HuH-7 (cell line): ENCODE measurements at places on chromosomes 2 and 18.

DNA sequence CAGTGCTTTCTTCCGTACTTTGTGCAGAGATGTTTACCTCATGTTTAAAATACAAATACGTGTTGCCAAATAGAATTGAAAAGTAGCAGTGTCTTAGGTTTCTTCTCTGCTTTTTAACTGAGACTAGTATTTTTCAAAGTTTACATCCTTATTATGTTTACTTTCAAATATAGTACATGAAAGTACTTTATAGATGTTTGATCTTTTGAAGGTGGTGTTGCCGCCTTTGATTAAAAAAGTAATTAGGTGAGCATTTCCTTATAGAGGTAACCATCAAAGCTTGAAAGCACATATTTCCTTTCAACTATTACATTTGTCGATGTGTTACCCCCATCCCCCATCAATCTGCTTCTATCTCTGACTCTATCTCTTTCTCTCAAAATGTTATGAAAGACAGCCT, 87.0 kb downstream of the CERS6 start:
- DNase-seq = no peak

GRCh38 chr18:76502551-76502950, 7.5 kb upstream of the ZNF516 start:
- no peak for DNase-seq

DNA sequence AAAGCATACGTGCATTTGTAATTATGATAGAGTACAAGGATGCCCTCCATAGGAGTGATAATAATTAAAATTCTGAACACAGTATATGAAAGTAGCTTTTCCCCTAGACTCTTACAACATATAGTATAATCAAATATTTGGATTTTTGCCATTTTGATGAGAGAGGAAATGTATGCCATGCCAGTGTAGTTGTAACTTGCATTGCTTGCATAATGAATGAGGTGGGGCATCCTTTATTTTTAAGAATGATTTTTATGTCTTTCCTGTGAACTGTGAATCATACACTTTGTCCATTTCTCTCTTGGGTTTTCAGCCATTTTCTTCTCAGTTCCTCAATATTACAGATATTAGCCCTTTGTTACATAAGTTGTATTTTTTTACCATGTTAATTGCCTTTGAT, 197.5 kb downstream of the SCG2 start:
- DNase-seq = no peak

DNA sequence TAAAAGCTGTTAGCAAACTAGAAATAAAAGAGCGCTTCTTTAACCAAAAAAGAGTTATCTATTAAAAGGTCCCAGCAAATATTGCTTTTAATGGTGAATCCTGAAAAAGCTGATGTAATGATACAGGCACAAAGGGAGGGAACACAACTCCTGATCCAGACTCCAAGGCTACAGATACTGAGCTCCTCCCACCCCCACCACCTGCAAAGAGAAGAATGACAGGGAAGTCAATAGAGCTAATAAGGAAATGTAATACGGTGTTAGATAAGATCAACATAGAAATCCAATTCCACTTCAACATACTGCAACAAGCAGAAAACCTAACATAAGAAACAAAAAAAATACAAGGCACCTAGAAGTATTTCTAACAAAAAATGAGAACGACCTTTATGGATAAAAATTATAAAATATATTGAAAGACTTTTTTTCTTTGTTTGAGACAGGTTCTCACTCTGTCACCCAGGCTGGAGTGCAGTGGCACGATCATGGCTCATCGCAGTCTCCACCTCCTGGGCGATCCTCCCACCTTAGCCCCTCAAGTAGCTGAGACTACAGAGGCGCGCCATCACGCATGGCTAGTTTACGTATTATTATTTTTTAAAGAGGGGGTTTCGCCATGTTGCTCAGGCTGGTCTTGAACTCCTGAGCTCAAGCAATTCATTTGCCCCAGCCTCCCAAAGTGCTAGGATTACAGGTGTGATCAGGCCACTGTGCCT, 192.2 kb downstream of the HDAC4 start:
- no peak for DNase-seq

DNA sequence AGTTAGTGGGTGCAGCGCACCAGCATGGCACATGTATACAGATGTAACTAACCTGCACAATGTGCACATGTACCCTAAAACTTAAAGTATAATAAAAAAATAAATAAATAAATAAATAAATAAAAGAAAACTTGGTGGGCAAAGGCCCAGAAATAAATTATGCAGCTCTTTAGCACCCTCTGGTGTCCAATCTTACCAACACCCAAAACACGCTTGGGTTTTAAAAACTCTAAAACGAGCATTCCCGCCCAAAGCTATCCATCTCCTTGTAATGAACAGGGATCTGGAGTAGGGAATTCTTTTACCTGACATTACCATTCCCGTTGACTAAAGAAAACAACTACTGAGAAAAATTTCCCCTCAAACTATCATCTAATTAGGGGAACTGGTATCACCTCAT, 2005.9 kb upstream of the CELF4 start:
- DNase-seq = peak; percentile 4

- DNase-seq = no peak
Observed at GRCh38 chr2:41222593-41222992, 770.7 kb upstream of the SLC8A1 start.

DNA sequence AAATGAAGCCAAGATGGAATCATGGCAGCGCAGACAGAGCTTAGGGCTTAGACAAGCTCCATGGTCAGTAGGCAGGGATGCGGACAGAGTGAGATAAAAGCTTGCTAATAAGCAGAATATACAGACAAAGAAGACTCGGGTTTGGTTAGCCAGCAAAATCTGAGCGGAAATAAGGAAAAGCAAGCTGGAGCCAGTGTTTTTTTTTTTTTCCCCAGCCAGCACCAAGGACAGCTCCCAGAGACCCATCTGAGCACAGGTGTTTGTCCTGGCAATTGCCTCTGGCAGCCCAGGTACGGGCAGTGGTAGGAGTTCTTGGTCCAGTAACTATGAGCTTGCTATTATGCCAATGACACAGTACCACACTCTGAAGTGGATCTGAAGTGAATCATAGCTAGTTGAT, 187.6 kb downstream of the ADCYAP1 start:
- DNase-seq = peak; percentile 35

GRCh38 chr18:77101410-77102258, 30.9 kb downstream of the MBP start:
- no peak for DNase-seq

- DNase-seq = no peak
Observed at GRCh38 chr2:70255637-70256314, 2.2 kb upstream of the PCYOX1 start.

DNA sequence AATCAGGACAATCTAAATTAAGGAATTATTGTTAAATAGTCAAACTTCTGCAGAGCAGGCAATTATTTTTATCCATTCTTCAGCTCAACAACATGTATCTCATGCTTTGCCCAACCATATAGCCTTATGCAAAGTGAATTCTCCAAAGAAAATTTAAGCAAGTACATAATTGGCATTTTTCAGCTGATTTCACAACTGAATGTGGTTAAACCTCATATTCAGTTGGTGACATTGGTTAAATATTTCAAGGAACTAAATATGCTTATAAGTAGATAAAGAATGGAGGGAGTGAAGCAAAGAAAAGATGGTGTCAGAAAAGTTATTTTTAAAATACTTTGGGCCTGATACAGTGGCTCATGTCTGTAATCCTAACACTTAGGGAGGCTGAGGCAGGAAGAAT, 816.2 kb downstream of the NRXN1 start:
- no peak for DNase-seq

GRCh38 chr2:25664965-25665307, 8.4 kb downstream of the DTNB start:
- DNase-seq = no peak

GRCh38 chr2:239911641-239912071, 113.5 kb downstream of the NDUFA10 start:
- no peak for DNase-seq

DNA sequence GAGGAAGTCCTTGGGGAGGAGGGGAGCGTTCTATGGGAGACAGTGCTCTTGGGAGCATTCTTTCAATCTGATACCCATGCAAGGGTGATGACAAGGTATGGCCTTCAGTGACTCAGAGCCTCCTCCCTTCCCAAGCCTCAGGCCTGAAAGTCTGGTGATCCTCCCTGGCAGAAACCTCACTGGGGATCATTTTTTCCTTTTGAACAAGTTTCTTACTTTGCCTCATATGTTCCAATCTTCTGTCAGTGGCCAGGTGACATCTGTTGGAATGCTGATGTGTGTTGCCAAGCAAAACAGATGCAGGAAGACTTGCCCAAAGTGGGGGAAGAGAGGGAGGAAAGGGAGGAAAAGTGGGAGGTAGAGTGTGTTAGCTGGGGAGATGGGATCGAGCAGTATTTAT, 224.8 kb downstream of the NEDD4L start:
- no peak for DNase-seq

- DNase-seq = peak; percentile 32
Observed at GRCh38 chr2:78979380-78980151, 45.9 kb upstream of the REG3G start.

DNA sequence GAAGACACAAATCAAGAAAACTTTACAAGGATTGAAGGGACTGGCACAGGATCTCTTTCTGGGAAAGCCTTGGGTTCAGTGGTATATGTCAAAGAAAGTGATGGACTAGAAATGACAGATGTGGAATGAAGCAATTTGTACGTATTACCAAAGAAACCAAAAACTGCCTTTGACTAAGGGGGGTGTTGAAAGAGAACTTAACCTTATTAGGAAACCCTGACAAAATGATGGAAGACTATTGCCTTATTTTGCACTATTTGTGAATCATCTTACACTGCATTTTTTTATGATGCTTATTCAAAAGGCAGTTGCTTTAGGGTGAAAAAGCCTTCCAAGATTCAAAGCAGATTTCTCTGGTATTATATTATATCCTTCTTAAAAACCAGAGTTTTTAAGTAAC, 4.0 kb downstream of the TSGA10 start:
- DNase-seq = no peak

GRCh38 chr2:30958193-30958917, 151.1 kb upstream of the CAPN13 start:
- DNase-seq = no peak

GRCh38 chr18:22694954-22695353, 238.2 kb upstream of the RBBP8 start:
- no peak for DNase-seq

GRCh38 chr2:165431014-165431413, 38.5 kb upstream of the CSRNP3 start:
- DNase-seq = no peak

DNA sequence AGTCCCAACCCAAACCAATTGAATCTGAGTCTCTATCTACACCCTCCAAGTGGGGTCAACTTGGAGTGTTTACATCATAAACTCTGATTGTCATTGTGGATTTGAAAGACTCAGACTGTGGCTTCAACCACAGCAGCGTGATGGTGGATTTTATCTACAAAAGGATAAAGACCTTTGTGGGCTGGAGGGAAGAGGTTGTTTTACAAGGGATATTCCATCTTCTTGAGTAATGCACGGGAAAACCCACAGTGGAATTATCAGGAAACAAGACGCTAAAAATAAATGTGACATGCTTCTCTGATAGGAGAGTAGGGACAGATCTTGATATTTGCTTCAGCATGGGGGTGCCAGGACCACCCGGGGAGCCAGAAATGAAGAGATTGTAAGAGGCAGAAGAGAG, 93.5 kb downstream of the LPIN1 start:
- DNase-seq = no peak

- DNase-seq = no peak
Observed at GRCh38 chr2:112483831-112484230, 1.9 kb downstream of the TTL start.

GRCh38 chr2:241983571-241984270, 114.2 kb downstream of the RTP5 start:
- DNase-seq = no peak

DNA sequence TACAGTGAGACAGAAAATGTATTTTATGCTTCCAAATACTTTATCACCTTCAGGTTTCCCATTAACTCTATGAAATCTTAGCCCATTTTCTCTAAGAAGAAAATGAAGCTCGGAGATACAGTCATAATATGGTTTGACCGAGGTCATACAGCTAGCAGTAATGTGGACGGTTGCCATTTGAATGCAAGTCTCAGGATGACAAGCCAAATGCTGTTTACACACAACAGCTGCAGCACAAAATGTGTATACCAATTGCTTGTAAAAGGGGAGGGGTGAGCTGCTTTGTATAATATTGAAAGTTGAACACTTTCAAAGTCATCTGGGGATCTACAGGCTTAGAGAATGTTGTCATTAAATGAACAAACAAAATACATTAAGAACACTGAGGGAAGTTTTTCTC, 93.8 kb upstream of the FSIP2 start:
- DNase-seq = no peak

DNA sequence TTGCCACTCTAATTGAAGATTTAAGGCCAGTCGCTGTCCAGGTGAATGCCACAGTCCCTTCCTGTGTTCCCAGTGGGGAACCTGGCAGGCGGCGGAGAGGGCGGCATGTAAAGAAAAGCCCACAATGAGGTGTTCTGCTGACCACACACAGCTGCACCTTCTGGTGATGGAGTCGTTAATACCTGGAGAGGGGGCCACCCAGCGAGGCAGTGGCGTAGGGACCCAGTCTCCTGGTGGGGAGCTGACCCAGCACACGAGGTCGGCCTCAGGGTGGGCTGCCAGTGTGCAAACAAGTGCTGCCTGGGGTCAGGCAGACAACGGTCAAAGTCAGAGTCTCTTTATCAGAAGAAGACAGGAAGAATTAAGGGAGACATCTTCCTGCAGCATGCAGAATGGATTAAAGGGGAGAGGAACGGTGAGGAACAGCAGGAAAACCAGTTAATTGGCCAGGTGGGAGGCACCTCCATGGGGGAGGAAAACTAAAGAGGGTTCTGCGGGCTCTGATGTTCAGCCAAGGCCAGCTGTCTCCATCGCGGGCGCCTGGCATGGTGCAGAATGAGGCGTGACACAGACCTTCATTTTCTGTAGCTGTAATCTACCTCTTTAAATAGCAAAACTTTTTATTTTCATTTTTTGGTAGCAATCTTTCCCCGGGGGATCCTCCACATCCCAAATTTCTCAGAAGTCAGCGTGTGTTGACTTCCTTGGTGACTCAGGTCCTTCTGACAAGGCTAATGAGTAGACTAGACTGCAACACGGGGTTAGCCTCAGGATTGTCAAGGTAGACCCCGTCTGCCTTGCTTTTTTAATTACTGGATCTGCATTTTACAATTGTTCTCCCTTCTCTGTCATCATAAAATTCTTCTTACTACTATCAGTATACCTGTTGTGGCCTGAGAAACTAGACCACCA, 78.3 kb downstream of the SMAD7 start:
- no peak for DNase-seq

DNA sequence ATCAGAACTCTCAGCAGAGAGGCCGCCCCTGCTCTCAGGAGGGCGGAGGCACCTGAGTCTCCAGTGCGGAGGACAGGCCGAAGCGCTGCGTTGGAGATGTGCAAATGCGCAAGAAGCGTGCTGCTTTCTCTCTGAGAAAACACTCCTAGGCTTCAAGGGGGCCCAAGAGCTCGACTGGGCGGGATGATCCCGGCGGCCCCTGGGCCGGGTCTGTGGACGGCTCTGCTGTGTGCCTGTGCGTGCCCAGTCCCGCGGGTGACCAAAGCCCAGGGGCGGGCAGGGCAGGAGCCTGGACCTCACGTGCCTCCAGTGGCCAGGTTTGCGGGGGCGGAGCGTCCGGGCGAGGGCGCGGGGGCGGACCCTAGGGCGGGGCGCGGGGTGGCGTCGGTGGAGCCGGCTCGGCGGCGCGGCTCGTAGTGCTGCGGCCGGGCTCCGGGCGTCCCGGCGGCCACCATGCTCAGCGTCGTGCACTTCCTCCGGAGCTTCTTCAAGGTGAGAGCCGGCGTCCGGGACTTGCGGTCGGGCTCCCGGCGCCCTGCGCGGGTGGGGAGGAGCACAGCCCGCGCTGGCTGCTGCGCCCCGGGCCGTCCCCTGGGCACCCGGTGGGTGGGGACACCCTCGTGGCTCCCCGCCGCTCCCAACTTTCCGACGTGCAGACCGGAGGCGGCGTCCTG, at the start of gene ARHGEF4:
ARHGEF4 (plus strand) TSS at position 414 of the 674 bp plus-strand sequence; CDS start at position 454, 40 bp downstream.
- no peak for DNase-seq

- DNase-seq = no peak
Observed at GRCh38 chr2:130898553-130898952, 61.8 kb downstream of the ARHGEF4 start.
